ENCODE measurements at places on chromosomes 4 and X.

DNA sequence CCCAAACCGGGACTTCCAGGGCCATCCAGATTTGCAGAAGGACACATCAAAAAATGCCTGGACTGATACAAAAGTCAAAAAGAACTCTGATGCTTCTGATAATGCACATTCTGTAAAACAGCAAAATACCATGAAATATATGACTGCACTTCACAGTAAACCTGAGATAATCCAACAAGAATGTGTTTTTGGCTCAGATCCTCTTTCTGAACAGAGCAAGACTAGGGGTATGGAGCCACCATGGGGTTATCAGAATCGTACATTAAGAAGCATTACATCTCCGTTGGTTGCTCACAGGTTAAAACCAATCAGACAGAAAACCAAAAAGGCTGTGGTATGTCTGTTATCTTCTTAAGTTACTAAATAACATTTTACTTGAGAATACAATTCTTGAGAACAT lies 9.2 kb downstream of the PLK4 start:
- DNase-seq, result no peak

GRCh38 chrX:72554448-72555140 lies 18.0 kb downstream of the HDAC8 start:
- no peak for DNase-seq

GRCh38 chr4:38099020-38099600 lies 138.9 kb downstream of the PTTG2 start:
- no peak for DNase-seq

- no peak for DNase-seq
These were observed 32.0 kb upstream of the MMAA start for GRCh38 chr4:145587088-145587754.

- DNase-seq, result no peak
These were observed 83.5 kb upstream of the INTU start for GRCh38 chr4:127548990-127549925.

DNA sequence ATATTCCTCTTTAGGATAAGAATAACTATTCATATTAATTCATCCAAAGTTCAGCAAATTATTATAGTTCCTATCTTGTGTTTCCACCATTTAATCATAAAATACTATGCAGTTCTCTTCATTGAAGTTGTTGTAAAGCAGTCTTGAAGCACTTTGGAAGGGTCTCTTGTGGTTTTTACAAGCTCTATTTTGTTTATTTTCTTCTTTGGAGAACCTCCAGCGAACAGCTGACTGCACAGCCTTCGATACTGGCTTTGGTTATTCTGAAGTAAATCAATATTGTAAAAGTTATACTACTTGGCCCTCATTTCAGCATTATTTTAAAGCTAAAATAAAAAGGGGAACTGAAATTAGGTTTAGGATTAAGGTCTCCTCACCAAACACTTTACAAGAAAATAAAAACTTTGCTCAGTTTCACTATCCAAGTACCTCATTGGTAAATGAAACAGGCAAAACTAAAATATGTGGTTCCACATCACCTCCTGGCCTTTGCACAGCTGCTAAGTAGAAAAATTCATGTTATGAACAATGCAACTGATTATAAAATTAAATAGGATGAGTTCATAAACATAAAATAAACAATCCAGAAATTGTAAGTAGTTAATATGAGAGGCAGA lies 1629.2 kb upstream of the ADGRL3 start:
- no peak for DNase-seq

- DNase-seq, result no peak
These were observed at the start of gene POU4F2 for GRCh38 chr4:146638786-146639505. Gene POU4F2, plus strand, starts transcription at chr4:146638893. Its CDS starts 248 bp downstream, at chr4:146639141.

DNA sequence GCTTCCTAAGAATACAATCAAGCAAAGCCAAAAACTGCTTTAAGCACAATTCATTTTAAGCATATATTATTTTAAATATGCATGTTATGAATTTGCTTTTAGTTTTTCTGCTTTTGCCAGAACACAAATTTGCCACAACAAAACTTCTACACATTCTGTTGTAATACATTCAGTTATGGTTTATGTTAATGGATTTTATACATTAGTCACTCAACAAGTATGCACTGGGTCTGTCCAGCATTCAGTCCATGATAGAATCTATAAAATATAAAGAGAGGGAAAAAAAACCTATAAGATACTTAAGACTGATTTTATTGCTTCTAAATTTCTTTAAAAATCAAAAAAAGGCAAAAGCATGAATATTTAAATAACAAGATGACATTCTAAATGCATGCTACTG lies 22.2 kb downstream of the IQCM start:
- no peak for DNase-seq

DNA sequence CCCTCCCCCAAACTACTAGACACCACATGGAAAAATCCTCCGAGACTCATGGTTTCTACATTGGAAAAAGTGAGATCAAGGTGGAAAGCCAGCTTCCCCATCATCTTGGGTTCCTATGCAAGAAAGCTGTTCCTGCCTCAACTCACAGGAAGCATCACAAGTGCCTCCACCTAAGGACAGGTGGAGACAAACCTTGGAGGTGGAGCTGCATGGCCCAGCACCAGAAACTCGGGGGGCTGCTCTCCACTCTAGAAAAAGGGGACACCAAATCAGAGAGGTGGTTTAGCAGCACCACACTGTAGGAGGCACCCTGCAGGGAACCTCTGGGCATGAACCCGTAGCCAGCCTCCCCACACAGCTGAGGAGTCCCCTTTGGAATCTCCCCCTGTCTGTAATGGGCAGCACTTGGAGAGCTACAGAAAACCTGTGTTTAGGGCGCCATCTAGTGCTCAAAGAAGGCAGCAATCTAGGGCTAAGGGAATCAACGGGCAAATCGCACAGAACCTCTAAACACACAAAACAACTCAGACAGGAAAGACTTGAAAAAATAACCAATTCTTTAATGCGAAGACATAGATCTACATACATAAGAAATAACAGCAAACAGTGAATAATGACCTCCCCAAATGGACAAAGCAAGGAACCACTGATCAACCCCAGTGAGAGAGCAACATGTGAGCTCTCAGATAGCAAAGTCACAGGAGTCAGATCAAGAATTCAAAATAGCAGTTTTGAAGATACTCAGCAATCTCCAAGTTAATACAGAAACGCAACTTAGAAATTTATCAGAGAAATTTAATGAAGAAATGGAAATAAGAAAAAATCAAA lies 37.0 kb upstream of the ZBTB33 start:
- peak; percentile 10 for DNase-seq

- DNase-seq, result no peak
These were observed 71.8 kb downstream of the FAM13A start for GRCh38 chr4:88985088-88985773.

DNA sequence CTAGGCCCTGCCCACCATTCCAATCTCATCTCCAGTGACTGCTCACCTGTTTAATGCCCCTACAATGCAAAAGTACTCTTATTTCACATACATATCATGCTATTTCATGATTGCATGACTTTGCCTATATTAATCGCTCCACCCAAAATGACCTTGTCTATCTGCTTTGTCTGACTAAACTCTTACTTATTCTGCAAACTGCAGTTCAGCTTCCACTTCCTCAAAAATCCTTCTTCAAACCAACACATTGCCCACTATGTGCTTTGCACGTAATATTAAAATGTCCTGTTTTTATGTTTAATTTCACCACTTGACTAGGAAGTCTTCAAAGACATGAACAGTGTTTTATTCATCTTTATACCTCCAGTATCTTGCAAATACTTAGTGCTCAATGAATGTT lies 229.6 kb downstream of the OPHN1 start:
- DNase-seq, result no peak

DNA sequence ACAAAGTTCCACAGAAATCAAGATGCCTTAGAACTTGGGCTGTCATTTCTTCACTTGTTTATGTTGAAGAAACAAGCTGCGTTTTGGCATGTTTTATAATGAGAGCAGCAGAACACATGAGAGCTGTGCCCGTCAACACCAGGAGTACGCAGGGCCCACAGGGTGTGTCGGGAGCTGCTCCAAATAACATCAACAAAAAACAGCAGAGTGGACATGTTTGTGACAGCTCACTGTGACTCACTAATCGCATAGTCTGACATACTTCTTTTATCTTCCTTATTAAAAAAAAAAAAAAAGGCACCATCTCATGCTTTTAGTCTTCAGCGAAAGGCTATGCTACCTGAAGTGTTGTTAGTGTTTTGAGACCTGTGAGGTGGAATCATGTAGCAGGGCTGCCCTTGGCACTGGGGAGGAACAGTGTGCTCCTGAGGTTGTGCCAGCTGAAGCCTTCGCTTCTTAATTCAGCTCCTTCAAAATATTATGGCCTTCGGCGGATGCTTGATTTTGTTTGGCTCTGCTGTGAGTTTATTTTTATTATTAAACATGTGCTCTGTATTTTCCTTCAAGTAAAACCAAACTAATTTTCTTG lies 32.8 kb downstream of the FHDC1 start:
- DNase-seq, result no peak

DNA sequence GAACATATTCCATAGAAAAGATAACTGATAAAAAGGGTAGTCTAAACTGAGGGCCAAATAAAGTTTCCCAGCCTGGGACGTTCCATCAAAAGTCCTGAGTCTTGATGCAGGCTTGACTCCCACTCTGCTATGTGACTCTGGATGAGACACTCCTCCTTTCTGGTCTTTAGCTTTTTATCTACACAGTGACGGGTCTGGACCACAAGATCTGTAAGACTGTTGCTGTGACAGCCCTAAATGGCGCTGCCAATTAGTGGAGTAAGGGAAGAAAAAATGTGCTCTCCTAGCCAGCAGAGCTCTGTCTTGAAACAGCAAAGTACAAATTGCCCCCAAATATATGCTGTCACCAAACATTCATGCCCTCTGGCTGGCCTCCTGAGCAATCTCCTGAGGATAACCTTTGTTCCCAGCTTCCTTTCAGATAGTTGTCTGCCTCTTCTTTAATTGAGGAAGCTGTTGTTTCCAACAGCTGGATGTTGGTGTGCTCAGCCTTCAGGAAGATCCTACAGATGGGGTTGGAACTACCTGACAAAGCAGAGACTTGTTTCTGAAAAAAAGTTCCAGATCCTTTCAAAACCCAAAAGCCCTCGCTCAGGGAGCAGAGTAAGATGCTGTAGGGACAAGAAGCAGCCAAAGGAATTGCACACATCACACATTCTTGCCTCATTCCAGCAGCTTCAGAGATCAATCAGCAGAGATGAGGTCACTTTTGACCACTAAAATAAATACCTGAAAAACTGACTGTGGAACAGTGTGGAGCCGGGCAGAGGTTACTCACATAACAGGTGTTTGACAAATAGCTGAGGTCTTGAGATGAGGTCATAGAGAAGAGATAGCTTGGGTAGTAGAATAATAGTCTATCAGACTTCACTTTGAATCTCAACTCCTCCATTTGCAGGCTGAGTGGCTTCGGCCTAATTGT lies 383.4 kb upstream of the FGF13 start:
- DNase-seq, result no peak

DNA sequence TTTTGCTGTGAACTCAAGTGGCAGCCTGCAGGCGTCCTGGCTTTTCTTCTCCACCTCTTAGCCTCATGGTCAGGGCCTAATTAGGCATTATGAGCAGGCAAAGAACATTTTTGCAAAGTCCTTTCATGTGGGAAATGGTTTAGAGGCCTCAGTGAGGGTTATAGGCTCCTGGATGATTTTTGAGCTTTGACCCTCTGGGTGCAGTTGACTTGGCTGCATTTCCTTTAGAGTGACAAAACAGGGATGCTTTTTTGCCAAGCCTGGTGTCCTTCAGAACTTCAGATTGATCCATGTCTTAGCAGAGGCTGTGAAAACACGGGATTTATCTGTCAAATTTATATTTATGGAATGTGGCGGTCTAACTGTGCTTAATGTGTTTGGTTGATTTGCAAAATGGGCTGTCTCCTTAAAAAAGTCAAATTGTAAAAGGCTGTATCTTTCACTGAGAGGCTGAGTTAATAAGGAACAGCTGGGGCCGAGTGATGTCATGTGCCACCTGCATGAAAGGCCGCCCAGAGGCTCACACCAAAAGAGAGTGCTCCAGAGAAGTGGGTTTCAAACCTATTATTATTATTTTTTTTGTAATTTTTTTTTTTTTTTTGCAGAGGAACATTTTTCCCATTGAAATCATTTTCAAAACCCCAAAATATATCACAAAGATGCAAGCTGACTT lies 192.2 kb upstream of the ARX start:
- DNase-seq, result no peak

DNA sequence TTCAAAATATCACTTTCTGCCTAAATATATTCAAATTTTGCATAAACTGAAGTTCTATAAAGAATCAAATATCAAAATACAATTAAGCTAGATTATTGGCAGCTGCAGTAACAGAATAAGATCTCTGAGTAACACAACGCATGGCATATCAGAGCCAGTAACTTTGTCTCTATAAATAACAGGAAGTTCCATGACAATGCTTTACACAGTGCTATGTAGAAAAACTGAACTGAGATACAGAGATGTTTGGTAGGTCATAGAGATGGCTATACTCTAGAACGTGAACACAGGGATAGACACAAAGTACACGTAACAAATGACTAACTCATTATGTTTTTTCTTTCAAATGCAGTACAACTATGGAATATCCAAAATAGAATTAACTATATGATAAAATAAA lies 18.2 kb downstream of the UBE2D3 start:
- DNase-seq, result no peak

- no peak for DNase-seq
These were observed 68.4 kb downstream of the FBXO8 start for GRCh38 chr4:174215057-174215456.

DNA sequence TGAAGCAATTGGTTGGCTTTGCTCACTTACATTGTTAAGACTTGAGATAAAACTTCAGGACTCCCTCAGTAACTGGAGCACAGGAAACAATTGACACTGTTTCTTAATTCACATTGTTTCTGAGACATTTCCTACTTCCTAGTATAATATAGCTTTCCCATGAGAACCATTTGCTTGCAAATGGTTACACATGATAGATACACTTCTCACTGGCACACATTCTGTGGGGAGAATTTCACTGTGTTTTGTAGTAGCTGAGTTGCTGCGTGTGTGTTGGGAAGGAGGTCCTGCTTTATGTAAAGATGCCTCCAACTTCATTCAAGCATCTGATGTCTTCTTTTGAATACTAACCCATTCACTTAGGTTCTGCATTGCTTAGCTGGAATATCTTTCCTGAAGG lies 85.3 kb upstream of the SLC4A4 start:
- DNase-seq, result no peak

DNA sequence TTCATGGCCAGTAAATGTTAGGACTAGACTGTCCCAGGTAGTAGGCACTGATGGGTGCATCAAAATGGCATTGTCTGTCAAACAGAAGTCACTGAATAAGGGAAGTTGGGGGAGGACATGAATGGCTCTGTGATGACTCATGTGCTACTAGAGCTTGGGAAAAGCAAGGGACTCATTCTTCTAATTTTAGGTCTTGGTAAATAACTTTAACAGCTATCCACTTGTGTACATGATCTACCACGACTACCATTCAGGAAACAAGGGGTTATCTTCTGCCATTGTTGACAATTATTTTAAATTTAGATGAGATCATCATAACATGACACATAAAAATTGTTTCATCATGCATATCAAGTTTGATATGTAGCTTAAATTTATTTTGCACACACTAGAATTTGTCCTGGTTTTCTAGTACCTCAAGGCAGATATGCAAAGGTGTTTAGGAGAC lies 6.3 kb downstream of the AREG start:
- no peak for DNase-seq

Data from left renal cortex interstitium (tissue), 4 donors.